ENCODE measurements at places on chromosomes 5 and 9.

GRCh38 chr5:8924054-8924793, 621.7 kb downstream of the SEMA5A start:
- no peak for DNase-seq
- no peak overlapping the region for H3K4me3 ChIP-seq
- H3K27me3 ChIP-seq: no peaks in the 10 kb centered on the region
- H3K36me3 ChIP-seq: no peaks in the 10 kb centered on the region
- no peaks in the 10 kb centered on the region for H3K4me1 ChIP-seq
- no peak overlapping the region for H3K27ac ChIP-seq

- H3K36me3 ChIP-seq: peaks cover 37% of the 10 kb centered on the region
- no peaks in the 10 kb centered on the region for H3K27me3 ChIP-seq
- H3K27ac ChIP-seq: no peak overlapping the region
- H3K4me1 ChIP-seq: no peaks in the 10 kb centered on the region
- no peak overlapping the region for H3K4me3 ChIP-seq
Observed at GRCh38 chr9:120482424-120483186, 97.4 kb downstream of the CDK5RAP2 start.

DNA sequence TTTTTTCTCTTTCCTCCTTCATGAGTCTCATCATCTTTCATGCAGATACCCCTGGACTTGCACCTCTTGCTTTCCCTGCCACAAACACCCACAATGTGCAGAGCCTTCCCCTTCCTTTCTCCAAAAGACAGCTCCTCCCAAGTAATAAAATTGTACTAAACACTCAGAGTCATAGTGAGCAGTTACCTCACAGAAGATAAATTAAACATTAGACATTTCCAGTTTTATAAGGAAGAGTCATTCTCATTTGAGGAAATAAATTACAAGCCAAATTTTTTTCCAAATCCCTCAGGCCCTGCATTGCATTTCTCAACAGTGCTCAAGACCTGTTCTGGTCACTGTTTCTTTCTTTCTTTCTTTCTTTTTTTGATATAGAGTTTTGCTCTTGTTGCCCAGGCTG, 131.5 kb downstream of the ATPSCKMT start:
- no peak overlapping the region for H3K27ac ChIP-seq
- no peaks in the 10 kb centered on the region for H3K4me1 ChIP-seq
- H3K27me3 ChIP-seq: no peaks in the 10 kb centered on the region
- no peak overlapping the region for H3K4me3 ChIP-seq

DNA sequence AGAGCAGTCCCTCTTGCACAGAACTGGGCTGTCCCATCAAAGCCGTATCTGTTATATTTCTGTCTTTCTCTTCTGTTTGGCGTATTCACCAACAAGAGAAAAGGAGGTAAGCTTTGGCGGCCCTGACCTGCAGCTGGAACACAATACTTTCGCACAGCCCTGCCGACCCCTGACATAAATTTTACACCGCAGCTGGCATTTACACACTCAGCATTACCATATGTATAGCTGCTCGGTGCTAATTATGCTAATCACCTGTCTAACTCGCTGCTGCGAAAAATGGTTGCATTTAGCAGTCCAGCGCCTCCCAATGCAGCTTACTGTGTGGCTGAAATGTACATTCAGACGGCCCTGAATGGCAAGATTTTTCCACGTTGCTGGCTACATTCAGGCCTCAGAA, 20.8 kb downstream of the PTCH1 start:
- peaks cover 5% of the 10 kb centered on the region for H3K27me3 ChIP-seq
- peaks cover 65% of the 10 kb centered on the region for H3K4me1 ChIP-seq
- H3K36me3 ChIP-seq: no peaks in the 10 kb centered on the region
- no peak overlapping the region for H3K4me3 ChIP-seq
- H3K27ac ChIP-seq: no peak overlapping the region
- no peak for DNase-seq

DNA sequence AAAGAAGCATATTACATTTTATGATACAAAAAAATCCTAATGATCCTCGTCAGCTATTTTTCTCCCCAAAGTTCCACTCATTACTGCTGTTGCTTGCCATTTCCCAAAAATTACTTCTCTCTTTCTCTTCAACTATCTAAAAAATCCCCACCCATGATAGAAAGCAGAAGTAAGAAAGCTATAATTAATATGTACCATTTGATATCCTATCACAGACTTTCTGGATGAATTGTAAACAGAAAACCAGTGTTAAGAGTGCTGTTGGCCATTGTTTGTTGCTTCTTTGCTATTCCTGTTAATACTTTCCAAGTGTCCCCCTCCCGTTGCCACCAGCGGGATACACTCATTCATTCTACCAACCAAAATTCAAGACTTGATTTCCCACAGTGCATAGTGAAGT, 136.3 kb upstream of the SMARCA2 start:
- peaks cover 24% of the 10 kb centered on the region for H3K4me1 ChIP-seq
- H3K4me3 ChIP-seq: no peak overlapping the region
- no peak overlapping the region for H3K27ac ChIP-seq
- no peak for DNase-seq

DNA sequence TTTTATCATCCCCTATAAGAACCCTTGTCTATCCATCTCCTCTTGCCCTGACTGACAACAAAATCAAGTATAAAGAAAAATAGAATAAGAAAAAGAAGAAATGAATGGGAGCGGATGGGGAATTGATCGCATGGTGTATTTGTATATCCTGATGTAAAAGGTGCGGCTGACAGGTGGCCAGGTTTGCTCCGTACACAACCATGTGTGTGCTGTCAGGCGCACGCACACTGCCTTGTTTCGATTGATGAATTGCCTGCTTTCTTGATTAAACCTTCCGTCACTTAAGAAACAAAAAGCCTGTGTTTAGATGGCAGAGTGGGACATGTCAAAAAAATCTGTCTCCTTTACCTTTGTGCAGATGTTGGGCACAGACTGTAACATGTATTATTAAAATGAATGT, 102.6 kb downstream of the MVB12B start:
- H3K27me3 ChIP-seq: no peaks in the 10 kb centered on the region
- no peaks in the 10 kb centered on the region for H3K36me3 ChIP-seq
- H3K4me3 ChIP-seq: no peak overlapping the region
- H3K4me1 ChIP-seq: no peaks in the 10 kb centered on the region

DNA sequence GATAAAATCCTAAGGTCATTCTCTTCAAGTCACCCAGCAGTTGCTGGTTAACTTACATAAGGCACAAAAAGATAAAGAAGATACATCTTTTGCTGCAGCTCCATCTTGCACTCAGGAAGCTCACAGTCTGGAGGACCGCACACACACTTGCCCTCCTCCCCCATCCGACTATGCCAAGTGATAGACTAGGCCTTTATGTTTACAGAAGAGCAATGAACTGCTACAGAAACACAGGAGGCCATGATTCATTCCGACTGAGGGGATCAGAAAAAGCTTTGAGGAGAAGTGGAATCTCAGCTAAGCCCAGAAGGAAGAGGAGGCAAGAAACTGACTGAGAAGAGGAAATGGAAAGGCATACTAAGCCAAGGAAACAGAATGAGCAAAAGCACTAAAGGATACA, 17.4 kb downstream of the NRG2 start:
- no peak for DNase-seq
- H3K4me1 ChIP-seq: no peaks in the 10 kb centered on the region
- H3K27me3 ChIP-seq: peaks cover 4% of the 10 kb centered on the region
- no peaks in the 10 kb centered on the region for H3K36me3 ChIP-seq
- H3K4me3 ChIP-seq: no peak overlapping the region
- H3K27ac ChIP-seq: no peak overlapping the region

DNA sequence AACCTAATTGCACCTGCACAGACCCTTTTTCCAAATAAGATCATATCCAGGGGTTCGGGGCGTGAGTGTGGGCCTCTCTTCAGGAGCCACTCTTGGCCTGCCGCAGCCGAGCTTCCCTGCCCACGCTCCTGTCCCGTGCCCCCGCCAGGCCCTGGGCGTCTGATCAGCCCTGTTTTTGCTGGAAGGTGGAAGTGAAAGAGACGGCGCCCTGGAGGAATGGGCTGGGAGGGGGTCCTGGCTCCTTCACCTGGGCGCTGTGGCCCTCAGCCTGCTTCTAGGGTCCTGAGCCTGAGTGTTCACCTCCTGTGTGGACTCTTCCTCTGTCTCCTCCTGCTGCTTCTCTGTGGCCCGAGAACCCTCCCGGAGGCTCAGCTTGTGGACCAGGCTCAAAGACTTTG, 11.2 kb upstream of the COL5A1 start:
- no peaks in the 10 kb centered on the region for H3K36me3 ChIP-seq
- no peak for DNase-seq
- H3K4me1 ChIP-seq: no peaks in the 10 kb centered on the region
- no peak overlapping the region for H3K27ac ChIP-seq

GRCh38 chr9:29730163-29730562, 2156.9 kb upstream of the C9orf72 start:
- no peaks in the 10 kb centered on the region for H3K4me1 ChIP-seq
- H3K36me3 ChIP-seq: no peaks in the 10 kb centered on the region
- DNase-seq: no peak

GRCh38 chr5:126462239-126463014, 39.2 kb downstream of the GRAMD2B start:
- DNase-seq: no peak
- no peak overlapping the region for H3K4me3 ChIP-seq
- no peaks in the 10 kb centered on the region for H3K4me1 ChIP-seq
- H3K27me3 ChIP-seq: no peaks in the 10 kb centered on the region
- no peaks in the 10 kb centered on the region for H3K36me3 ChIP-seq

- DNase-seq: no peak
- no peaks in the 10 kb centered on the region for H3K27me3 ChIP-seq
- H3K4me1 ChIP-seq: no peaks in the 10 kb centered on the region
- H3K4me3 ChIP-seq: no peak overlapping the region
Observed at GRCh38 chr9:23541976-23542375, 284.1 kb downstream of the ELAVL2 start.

GRCh38 chr9:250625-251024, 36.0 kb downstream of the DOCK8 start:
- H3K27me3 ChIP-seq: no peaks in the 10 kb centered on the region
- no peak overlapping the region for H3K27ac ChIP-seq
- DNase-seq: no peak
- no peaks in the 10 kb centered on the region for H3K36me3 ChIP-seq
- H3K4me1 ChIP-seq: peaks cover 19% of the 10 kb centered on the region

- no peak overlapping the region for H3K4me3 ChIP-seq
- H3K4me1 ChIP-seq: no peaks in the 10 kb centered on the region
- H3K27ac ChIP-seq: no peak overlapping the region
- no peaks in the 10 kb centered on the region for H3K27me3 ChIP-seq
- no peak for DNase-seq
- H3K36me3 ChIP-seq: no peaks in the 10 kb centered on the region
Observed at GRCh38 chr9:119412399-119412798, 43.2 kb upstream of the BRINP1 start.

DNA sequence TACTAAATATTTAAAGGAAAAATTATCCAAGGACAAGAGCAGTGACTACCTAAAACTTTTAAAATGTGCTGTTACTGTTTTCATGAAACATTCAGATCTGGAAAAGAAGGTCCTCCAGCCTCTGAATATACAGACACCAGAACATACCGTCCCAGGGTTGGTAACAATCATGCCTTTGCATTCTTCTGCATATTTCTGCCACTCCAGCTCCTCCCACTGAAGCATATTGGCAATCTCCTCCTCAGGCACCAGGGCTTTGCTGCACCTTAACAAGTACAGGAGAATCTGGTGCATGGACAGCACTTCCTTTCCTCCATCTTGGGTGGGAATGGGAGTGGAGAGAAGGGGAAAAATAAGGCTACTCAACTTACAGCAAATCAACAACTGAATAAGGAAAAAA, 60.0 kb downstream of the DROSHA start:
- H3K36me3 ChIP-seq: peaks cover 13% of the 10 kb centered on the region
- DNase-seq: no peak
- no peaks in the 10 kb centered on the region for H3K4me1 ChIP-seq
- H3K27me3 ChIP-seq: no peaks in the 10 kb centered on the region
- H3K27ac ChIP-seq: no peak overlapping the region

DNA sequence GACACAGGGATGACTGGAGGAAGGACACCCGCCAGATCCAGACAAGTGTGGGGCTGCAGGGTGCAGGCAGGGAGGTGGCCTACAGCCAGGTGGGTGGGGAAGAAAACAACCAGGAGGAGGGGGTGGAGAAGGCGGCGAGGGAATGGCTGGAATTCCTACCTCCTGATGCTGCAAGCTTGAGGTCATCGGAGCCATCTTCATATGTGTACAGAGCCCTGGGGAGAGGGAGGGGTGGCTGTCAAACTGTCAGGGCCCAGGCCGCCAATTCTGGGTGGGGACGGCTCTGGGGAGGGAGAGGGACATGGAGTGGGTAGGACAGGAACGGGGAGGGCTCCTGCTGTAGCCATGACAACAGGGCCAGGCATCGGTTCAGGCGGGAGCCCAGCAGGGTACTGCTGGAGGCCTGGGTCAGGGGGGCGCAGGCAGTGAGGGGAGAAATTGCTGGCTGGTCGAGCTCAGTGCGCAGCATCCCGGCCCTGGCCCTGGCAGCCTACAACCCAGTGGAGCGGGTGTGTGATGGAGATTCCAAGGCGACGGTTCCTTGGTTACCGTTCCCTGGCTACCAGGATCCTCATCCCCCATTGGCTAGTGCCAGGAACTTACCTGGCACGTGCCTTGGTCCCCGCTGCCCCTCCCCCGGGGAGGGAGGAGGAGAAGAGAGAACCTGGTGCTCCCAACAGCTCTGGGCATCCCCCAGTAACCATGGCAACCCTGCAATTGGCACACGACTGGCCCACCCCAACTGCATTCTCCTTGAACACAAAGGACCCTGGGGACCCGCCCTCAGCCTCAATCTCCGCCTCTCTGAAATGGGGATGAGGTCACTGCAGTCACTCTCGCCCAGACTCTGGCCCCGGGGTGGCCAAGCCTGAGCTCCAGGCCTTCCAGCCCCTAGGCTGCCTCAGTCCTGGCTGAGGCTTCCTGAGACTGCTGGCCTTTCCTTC, 4.5 kb downstream of the DBN1 start:
- H3K27ac ChIP-seq: no peak overlapping the region
- H3K36me3 ChIP-seq: no peaks in the 10 kb centered on the region
- no peak for DNase-seq
- H3K27me3 ChIP-seq: peaks cover 3% of the 10 kb centered on the region
- H3K4me3 ChIP-seq: no peak overlapping the region
- peaks cover 5% of the 10 kb centered on the region for H3K4me1 ChIP-seq

GRCh38 chr5:160061770-160062169, 52.8 kb downstream of the TTC1 start:
- DNase-seq: no peak
- H3K4me3 ChIP-seq: no peak overlapping the region
- H3K27me3 ChIP-seq: no peaks in the 10 kb centered on the region
- H3K27ac ChIP-seq: no peak overlapping the region

- H3K4me3 ChIP-seq: no peak overlapping the region
- H3K36me3 ChIP-seq: no peaks in the 10 kb centered on the region
- no peak for DNase-seq
- H3K27ac ChIP-seq: no peak overlapping the region
Observed at GRCh38 chr9:90942555-90942954, 140.9 kb downstream of the SYK start.
